ENCODE measurements at places on chromosomes 13 and 19.

DNA sequence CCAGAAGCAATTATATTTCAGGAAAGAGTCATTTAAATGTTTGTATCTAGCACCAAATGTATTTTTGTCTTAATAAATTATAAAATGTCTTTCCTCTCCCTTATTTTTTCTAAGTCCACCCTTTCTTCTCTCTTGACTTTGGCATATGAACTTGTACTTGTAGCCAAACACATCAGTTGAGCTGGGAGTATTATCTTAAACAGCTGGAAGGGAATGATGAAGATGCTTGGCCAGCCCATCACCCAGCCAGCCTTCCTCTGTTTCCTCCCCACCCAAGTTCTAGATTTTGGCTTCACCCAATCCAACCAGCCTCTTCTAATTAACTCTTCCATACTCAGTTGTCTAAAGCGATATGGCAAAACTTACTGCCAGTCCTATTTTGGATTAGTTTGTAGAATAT, 272.5 kb downstream of the ENOX1 start:
- DNase-seq: no peak

DNA sequence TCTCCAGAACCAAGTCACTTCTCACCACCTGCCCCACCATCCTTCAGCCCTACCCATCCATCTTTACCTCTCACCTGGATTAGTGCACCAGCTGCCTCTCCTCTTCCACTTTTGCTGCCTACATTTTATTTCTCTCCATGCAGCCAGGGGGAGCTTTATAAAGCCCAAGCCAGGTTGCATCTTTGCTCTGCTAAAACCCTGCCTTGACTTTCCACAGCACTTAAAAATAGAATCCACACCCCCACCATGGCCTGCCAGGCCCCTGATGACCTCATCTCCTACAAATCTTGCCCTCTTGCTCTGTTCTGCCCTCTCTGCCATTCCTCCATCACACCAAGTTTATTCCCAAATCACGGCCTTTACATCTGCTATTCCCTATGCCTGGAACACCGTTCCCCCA, 1.8 kb downstream of the HOOK2 start:
- DNase-seq: peak; percentile 35

GRCh38 chr19:10321874-10322835, 6.3 kb upstream of the FDX2 start:
- DNase-seq: no peak

DNA sequence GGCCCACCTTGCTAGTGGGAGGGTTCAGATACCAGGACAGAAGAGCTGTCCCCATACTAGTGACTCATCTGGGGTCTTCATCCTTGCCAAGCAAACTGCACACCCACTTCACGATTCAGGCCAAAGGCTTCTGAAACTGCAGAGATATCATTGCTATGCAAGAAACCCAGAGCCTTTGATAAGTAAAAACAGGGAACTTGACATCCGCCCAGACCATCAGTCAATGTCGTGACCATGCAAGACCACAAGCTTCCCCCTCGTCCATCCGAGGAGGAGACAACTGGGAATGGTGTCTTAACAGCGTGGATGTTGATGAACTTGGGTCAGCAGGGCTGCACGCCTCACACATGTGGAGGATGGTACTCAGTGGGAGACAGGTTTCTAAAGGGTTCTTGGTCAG, 58.0 kb downstream of the ABCC4 start:
- DNase-seq: no peak

- no peak for DNase-seq
Observed at GRCh38 chr19:45774765-45775164, 5.7 kb upstream of the SIX5 start.

- no peak for DNase-seq
Observed at GRCh38 chr13:20033486-20033885, 75.0 kb downstream of the ZMYM2 start.

DNA sequence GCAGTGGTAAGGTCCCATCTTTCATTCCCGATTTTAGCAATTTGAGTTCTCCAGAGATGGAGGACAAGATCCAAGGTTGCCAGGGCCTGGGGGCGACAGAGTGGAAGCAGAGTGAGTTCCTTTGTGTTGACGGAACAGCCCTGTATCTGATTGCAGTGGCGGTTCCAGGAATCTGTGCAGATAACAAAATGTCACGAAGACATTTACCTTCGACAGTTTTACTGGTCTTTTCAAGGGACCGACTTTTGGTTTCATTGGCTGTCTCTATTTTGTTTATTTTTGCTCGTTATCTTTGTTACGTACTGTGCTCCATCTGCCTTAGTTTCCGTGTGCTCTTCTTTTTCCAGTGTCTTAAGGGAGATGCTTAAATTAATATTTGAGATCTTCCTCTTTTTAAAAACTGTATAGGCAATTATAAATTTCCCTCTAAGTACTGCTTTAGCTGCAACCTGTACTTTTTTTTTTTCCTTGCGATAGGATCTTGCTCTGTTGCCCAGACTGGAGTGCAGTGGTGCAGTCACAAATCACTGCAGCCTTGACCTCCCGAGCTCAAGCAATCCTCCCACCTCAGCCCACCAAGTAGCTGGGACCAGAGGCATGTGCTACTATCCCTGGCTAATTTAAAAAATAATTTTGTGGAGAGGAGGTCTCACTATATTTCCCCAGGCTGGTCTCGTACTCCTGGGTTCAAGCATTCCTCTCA, 23.2 kb downstream of the KDM4B start:
- DNase-seq: no peak

- no peak for DNase-seq
Observed at GRCh38 chr13:112951674-112952371, 17.2 kb upstream of the MCF2L start.

DNA sequence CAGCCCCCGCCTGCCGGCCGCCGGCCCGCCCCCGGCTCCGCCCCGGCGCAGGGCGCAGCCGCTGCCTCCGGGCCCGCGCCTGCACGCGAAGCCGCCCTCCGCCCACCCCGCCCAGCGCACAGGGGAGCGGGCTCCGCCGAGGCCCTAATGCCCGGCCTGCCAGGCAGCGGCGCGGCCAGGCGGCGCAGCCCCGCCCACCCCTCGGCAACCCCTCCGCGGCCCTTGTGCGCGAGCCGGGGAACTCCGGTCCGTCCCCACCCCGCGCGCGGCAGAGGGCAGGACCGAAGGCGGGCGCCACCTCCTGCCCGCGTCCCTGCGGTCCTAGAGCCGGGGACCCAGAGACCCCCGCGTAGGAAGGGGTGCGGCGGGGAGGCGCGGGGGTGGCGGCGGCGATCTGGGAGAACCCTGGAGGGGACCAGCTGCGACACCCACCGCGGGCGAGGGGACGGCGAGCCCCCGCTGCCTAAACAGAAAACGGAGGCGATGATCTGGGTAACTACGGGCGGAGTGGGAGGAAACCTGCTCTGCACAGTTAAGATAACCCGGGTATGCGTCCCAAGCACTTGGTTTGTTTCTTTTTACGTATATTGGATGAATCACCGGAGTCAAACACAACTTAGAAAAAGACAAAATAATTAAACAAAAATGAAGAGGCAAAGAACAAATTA, 350 bp upstream of the USP12 start:
- DNase-seq: peak; percentile 90

- peak; percentile 33 for DNase-seq
Observed at GRCh38 chr19:29810504-29810871, 1.3 kb upstream of the CCNE1 start.

DNA sequence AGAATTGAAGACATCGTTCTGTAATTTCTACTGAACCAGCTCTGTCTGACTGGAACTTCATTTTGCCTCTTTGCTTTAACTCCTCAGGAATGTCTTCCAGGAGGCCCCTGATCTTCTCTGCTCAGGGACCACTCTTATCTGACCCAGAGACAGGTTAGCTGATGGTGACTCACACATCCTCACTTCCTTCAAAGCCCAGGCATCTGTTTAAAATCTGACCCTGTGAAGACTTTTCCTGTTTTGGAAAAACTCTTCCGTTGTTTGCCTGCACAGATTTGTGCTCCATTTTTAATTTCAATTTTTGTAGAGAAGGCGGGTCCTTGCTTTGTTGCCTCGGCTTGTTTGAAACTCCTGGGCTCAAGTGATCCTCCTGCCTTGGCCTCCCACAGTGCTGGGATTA, 1.6 kb downstream of the ARL11 start:
- peak; percentile 25 for DNase-seq

- no peak for DNase-seq
Observed at GRCh38 chr13:96994017-96994857, at the start of gene OXGR1. TSS of gene OXGR1 (minus strand) at chr13:96994476. CDS start at chr13:96987759, 6,717 bp downstream.

GRCh38 chr19:45404557-45405434, at the start of gene PPP1R13L:
TSS of gene PPP1R13L (minus strand) at chr19:45405069. CDS start at chr19:45398318, 6,751 bp downstream.
- peak; percentile 56 for DNase-seq

DNA sequence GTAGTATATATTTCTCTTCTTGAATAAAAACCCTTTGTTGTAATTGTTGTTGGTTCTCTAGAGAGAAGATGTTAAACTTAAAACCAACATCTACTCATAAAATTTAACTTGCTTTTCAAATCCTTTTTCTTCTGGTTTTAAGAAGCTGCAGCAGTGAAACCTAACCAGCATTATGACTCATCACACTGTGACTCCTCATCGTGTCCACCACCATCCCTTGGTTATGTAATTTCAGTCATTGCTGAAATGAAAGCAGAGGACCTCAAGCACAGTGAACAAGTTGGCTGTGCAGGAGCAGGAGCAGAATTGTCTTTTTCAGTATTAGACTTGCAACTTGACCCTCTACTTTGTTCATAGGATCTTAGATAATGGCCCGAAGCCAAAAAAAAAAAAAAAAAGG, 64.9 kb upstream of the HTR2A start:
- peak; percentile 89 for DNase-seq

GRCh38 chr19:51691584-51692428, 1.3 kb upstream of the SPACA6 start:
- DNase-seq: no peak

DNA sequence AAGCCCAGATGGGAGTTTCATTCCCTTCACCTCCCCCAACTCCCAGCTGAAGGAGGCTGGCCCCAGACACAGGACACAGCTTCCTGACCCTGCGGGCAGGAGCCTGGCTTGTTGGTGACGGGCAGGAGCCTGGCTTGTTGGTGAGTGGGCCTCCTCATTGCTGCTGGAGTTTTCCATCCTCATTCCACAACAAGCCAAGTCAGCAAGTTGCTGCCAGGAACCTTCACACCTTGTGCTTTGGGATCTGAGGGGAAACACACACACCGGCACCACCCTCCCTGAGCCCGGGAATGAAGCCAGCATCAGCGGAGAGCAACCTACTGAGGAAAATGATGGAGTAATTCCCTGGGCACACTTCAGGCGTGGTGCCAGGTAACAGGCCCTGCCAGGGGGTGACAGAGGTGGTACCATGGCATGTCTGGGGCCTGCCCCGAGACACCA, 74.9 kb downstream of the ALOX5AP start:
- no peak for DNase-seq

DNA sequence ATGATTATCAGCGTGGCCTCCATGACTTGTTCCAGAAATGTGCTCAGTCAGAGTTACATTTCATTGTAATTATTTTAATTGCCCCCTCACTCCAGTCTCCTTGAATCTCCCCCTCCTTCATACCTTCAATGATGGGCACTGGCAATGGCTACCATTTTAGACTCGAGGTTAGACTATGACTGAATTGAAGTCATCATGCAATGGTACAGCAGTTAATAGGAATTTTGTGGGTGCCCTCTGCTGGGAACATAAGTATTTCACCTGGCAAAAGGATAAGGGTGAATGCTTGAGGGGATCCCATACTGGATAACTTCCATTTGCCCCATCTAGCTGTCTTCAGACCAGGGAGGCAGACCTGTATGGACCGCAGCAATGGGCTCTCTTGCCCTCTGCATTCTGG, 32.2 kb upstream of the USP12 start:
- DNase-seq: peak; percentile 31

DNA sequence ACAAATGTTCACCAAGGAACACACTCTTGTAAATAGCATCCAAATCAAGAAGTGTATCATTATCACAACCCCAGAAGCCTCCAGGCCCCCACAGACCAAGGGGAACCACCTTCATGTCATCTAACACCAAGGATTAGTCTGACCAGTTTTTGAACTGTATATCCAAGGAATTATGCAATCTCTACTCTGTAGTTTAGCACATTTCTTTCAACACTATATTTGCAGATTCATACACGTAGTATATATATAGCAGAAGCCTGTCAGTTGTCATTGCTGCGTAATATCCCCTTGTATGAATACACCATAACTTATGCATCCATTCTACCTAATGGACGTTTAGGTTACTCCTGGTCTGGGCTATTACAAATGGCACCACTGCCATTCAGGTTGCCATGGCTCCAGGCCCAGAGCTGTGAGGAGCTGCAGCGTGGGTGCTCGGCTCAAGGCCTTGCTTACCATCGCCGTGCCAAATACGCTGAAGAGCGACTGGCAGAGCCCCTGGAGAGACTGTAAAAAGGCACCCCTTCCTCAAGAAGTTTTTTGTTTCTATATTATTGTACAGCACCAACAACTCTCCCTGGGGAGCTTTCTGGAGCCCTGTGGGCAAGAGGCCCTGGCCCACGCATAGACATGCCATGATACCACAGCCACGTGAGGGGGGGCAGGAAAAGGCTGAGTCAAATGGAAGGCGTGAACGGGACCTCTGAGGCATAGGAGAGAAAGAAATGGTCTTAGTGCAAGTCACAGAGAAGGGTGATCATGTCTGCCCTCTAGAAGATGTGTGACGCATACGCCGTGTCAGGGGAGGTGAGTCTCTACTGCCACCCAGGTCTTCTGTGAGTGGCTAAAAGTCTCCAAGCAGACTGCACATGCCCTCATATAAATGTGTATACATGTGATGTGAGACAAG, 10.8 kb downstream of the LATS2 start:
- no peak for DNase-seq

DNA sequence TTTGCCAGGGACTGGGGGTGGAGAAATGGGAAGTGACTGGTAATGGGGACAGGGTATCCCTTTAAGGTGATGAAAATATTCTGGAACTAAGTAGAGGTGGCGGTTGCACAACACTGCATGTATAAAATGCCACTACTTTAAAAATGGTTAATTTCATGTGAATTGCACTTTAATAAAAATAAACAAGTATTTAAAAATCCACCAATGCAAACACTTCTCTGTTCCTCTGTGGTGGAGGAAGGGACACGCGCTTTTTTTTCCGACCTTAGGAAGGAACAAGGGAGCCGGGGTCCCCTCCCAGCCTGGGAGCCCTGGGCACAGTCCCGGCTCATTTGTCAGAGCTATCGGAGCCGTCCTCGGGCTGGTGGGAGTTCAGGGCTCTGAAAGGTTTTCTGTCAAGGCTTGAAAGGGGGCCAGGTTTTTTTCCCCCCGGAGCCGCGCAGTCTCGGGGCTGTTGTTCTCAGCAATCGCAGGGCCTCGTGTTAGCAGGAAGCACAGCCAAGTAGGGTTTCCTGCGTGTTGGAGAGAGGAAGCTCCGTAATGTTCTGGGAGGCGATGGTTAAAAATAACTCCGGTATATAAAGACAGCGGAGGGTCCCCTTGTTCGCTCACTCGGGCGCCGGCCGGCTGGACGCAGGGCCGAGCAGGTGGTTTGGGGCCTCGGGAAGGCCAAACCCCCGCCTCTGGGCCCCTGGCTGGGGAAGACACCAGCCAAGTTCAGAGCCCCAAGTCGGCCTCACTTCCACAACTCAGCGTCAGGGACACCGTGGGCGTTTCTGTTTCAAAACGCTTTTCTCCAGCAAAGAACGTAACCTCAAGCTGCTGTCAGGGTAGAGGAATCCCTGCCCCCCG, 41.2 kb upstream of the KLF2 start:
- DNase-seq: peak; percentile 70

GRCh38 chr19:39474139-39474620, 6.5 kb upstream of the TIMM50 start:
- DNase-seq: peak; percentile 22
